Tracheal epithelial cell (primary cell): ENCODE measurements at places on chromosomes 12 and 14. TPM values are rescaled to one million over a fixed set of nuclear protein-coding genes. Genes with fewer than 3 reads are reported as not detected.

The PLCZ1 gene
- not detected in 2 replicates for total RNA-seq

The TAS2R19 gene
- total RNA-seq: 0.43 and 1.2 TPM in 2 replicates

The KITLG gene
- 11.8 and 30.9 TPM in 2 replicates for total RNA-seq

The AMDHD1 gene
- not detected in 2 replicates for total RNA-seq

The CDK17 gene
- total RNA-seq: 43.9 and 47.0 TPM in 2 replicates

The SELPLG gene
- total RNA-seq: 0.24 TPM in 1 of 2 replicates, not detected in the other

The NOS1 gene
- total RNA-seq: 0.72 and 0.85 TPM in 2 replicates
